ENCODE measurements at places on chromosomes 2 and 18. TPM values are rescaled to one million over a fixed set of nuclear protein-coding genes. Genes with fewer than 3 reads are reported as not detected.

DNA sequence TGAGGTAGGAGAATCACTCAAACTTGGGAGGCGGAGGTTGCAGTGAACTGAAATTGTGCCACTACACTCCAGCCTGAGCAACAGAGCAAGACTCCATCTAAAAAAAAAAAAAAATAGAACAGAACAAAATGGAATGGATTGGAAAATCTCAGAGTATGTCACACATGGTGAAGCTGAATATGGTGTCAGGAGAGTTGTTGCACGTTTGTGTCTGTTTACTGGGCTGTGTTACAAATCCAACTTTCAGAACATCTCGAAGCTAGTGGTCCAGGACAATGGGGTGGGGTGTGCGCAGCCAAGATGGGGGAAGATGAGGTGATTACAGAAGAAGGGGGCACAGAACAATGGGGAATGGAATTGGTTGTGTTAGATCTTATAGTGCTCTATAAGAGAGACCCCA is 17.6 kb downstream of the SAG start:
- no peak for DNase-seq

GRCh38 chr2:98009887-98010760 is 14.4 kb upstream of the TMEM131 start:
- no peak for DNase-seq

The TMEFF2 gene
- not detected for total RNA-seq

The IL1A gene
- total RNA-seq = not detected

All from HT-29 (cell line).